ENCODE measurements at places on chromosomes 4 and X. TPM values are rescaled to one million over a fixed set of nuclear protein-coding genes. Genes with fewer than 3 reads are reported as not detected.

The RNF212 gene
- 3.4 TPM for total RNA-seq

The TSPAN6 gene
- 58.1 TPM for total RNA-seq

The FATE1 gene
- total RNA-seq = not detected

The CT83 gene
- not detected for total RNA-seq

The ADH1B gene
- not detected for total RNA-seq

The CXCL11 gene
- 0.33 TPM for total RNA-seq

The SMR3B gene
- total RNA-seq = not detected

The TMEM154 gene
- 1.5 TPM for total RNA-seq

The GLUD2 gene
- 0.26 TPM for total RNA-seq

The TRPC3 gene
- 0.57 TPM for total RNA-seq

The SUPT20HL2 gene
- total RNA-seq = not detected

The ARHGAP10 gene
- 6.0 TPM for total RNA-seq

The CENPI gene
- total RNA-seq = 22.5 TPM

The H2BW2 gene
- not detected for total RNA-seq

The FAM184B gene
- 0.46 TPM for total RNA-seq

GRCh38 chr4:109321232-109321631 lies 18.8 kb upstream of the COL25A1 start:
- no peak for DNase-seq

- no peak for DNase-seq
Observed at GRCh38 chrX:14672611-14673172, 143.4 kb downstream of the GLRA2 start.

DNA sequence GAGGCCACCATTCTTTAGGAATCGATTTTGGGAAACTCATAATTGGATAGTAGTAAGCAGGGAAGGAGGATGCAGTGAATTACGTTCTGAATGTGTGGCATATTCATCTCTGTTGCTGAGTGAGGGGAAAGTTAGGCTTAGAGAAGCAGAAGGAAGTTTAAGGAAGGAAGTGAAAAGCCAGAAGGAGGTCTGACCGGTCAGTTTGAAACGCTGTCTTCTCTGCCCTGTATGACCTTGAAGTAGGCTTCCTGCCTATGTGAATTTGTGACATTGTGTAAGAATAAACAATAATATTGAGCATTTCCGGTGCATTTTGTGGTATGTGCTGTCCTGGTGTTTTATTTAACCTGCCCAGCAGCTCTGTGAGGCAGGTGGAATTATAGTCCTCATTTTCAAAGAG lies 67.3 kb downstream of the PDLIM5 start:
- DNase-seq = no peak

DNA sequence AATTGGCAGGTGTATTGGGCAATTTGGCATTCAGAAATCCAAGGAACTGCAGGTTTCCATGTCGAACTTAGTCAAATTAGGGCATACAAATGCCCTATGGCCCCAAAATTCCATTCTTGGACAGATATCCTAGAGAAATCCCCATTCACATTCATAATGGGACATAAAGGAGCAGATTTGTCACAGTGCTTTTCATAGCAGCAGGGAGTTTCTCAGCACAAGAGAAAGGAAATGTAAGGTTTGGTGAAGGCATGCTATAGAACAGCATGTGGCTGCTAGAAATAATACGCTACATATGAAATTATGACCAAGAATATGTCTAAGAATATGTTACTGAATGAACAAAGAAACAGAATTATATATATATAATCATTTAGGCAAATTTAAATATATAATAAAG lies 437.5 kb upstream of the BOD1L1 start:
- DNase-seq = no peak

GRCh38 chr4:176781739-176782100 lies 11.0 kb downstream of the VEGFC start:
- no peak for DNase-seq

DNA sequence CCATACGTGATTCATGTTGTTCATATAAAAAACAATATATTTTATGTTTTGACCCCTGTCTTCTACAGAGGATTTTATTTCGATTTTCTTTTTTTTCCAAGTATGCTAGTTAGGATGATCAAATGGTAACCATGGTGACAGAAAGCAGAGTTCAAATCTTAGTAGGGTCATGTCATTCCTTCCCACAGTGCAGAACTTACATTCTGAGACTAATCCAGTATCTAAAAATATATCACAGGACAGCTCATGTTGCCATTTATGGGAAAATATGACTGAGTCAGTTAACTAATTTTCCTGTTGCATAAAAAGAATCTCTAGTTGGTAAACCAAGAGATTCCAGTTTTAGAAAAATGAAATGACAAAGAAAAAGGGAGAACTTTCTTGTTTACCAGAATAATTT lies 209.5 kb downstream of the PARM1 start:
- no peak for DNase-seq

- no peak for DNase-seq
Observed at GRCh38 chrX:331825-332495, 13.4 kb upstream of the GTPBP6 start.

DNA sequence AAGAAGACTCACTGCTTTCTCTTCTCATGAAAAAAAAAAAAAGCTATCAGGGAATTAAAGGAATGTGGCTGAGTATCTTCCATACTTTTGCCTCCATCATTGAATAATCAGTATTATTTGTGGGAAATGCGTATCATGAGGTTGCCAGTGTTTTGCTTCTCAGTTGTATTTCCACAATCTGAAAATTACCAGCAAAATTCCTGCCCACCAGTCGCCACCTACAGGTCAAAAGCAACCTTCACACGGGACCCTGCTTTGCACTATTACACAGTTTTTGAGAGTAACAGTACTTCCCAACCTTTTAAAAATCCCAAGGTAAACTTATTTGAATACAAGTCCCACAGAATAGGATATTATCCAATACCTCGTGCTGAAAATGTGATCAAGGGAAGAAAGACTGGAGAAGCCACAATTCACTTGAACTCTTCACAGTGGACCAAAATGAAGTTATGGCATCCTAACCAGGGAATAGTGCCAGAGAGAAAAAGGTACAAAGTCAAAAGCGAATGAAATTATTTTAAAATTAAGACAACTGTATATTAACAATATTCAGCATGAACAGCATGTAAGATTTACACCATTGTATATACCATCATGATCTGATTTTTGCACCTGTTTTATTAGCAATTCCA lies 30.4 kb downstream of the PGRMC1 start:
- DNase-seq = no peak

- DNase-seq = no peak
Observed at GRCh38 chr4:139887376-139887802, 221.8 kb downstream of the MGST2 start.

GRCh38 chr4:66475596-66475995 lies 805.3 kb upstream of the EPHA5 start:
- DNase-seq = no peak

- DNase-seq = no peak
Observed at GRCh38 chrX:39654183-39654925, 443.4 kb downstream of the BCOR start.

- DNase-seq = no peak
Observed at GRCh38 chr4:30862196-30862595, 142.0 kb downstream of the PCDH7 start.

DNA sequence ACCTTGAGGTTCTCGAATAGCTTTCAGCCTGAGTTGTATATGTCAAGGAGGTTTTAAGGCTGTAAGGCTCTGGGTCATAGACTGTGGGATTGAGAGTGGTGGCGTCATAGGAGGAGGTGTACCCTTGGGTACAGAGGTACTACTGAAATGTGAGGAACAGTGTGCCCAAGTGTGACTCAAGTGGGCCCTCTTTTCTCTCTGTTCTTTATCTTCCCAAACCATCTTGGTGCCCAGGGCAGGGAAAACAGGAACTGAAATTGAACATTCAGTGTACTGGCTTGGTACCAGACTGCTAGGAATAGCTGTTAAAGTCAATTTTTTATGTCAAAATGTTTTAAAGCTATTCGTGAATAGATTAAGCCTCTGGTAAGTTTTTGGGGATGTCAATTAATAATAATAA lies 136.2 kb upstream of the RPS6KA3 start:
- DNase-seq = no peak

- DNase-seq = no peak
Observed at GRCh38 chr4:1026115-1026514, 14.7 kb downstream of the FGFRL1 start.

DNA sequence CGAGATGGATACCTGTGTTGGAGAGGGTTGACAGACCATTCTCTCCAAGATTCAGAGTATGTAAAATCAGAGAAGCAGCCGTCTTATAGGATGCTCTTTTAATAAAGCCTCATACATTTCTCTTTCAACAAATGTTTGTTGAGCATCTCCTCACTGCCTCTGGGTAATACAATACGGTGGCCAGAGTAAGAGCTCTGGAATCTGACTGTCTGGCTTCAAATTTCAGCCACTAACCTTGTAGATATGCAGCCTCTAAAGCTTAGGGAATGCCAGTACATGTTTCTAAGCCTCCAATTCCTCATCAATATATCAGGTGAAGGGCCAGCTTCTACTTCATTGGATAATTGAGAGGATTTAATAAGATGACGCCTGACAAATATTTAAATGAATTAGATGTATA lies 61.3 kb downstream of the CLNK start:
- no peak for DNase-seq

DNA sequence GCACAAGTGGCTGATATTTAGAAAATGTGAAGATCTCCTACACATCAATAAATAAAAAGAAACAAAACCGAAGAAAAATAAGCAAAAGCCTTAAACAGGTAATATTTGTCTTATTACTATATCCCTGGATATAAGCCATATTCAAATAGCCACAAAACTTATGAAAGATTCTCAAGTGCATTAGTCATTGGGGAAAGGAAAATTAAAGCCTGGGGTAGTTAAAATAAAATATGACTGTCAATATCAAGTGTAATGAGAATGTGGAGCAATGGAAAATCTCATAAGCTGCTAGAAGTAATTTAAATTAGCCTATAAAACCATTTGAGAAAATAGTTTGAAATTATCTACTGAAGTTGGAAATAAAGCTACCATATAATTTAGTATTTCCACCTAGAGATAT lies 399.9 kb downstream of the GASK1B start:
- no peak for DNase-seq

GRCh38 chrX:10622197-10622596 lies 1.8 kb upstream of the MID1 start:
- DNase-seq = no peak

GRCh38 chr4:20195071-20195885 lies 56.4 kb upstream of the SLIT2 start:
- DNase-seq = no peak

DNA sequence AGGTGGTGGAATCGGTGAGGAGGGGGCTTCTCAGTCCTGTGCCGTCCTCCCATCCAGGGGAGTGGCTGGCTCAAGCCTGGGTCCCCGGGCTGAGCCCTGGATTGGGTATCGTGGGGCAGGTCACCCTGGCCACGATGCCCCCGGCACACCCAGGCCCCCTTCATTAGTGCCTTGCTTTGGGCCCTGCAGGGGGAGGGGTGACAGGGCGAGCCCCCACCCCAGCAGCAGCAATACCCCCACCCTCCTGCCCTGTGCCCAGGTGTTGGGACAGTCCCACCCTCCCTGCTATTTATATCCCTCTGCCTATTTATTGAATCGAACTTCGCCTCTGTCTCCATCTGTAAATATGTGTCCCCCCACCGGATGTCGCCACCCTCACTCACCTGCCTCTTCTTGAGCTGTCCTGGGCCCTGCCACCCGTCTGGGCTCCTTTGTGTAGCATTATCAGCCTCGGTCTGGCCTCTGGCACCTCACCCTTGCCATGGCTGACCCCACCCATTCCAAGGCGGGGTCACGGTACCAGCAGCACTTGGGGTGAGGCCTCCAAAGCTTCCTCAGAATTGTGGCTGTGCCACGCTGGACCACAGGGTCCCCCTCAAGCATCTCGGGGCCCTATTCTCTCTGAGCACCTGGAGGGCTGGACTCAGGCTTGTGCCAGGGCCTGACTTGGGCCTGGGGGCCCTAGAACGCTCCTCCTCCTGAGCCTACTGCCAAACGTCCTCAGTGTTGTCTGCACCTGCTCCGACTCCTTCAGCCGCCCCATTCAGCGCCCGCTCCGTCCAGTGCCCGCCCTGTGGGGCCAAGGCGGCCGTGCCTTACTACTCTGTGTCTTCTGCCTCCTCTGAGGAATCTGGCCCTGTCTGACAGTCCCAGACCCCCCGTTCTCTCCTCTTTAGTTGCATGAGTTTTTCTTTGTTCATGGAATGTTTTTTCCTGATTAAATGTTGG lies 6.1 kb downstream of the LAGE3 start:
- DNase-seq = no peak

DNA sequence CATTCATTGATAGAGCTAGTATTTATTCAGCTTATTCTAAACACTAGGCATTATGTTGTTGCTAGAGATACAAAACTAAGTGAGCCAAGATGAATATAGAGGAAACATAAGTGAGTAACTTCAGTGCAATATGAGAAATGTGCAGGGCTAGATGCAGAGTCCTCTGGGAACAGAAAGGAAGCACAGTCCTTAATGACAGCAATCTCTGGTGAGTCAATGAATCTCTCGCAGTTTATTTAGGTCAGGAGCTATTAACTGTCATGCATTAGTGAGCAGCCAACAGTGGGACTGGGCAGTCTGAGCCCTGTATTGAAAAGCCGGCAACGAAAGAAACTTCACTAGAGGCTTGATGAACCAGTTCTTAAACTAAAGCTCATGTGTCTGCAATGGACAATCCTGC lies 598.1 kb upstream of the MAGEB2 start:
- no peak for DNase-seq

- DNase-seq = peak; percentile 56
Observed at GRCh38 chr4:18593297-18594002, 571.9 kb upstream of the LCORL start.

- no peak for DNase-seq
Observed at GRCh38 chr4:137558951-137559350, 26.7 kb upstream of the PCDH18 start.

- DNase-seq = peak; percentile 42
Observed at GRCh38 chrX:572538-573124, 58.0 kb upstream of the SHOX start.

GRCh38 chr4:68410149-68410548 lies 37.1 kb upstream of the TMPRSS11E start:
- no peak for DNase-seq

DNA sequence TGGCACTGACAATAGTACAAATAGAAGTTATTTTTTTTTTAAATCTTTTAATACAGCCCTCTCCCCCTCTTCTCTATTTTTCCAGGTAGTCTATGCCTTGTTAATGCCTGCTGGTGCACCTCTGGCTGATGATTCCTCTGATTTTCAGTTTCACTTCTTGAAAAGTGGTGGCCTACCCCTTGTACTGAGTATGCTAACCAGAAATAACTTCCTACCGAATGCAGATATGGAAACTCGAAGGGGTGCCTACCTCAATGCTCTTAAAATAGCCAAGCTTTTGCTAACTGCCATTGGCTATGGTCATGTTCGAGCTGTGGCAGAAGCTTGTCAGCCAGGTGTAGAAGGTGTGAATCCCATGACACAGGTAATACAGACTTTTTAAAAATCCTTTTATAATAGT lies 99.1 kb downstream of the USP9X start:
- DNase-seq = no peak
